ENCODE measurements at places on chromosomes 3 and 15.

DNA sequence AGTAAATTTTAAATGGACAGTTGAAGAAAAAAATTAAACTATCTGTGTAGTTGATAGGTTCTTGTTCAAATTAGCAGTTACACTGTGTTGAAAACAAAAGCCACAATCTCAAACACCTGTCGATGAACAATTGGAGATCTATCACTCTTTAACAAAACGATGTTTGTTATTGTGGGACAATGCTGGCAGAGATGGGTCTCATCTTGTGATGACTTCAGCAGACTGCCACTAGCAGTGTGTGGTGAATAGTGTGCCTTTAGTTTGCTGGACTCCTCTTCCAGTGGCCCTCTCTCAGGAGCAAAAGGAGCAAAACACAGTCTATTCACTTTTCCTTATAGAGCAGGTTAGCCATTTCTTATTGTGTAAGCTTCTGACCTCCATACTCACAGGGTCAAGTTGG is 14.7 kb upstream of the TRIM59 start:
- no peak for DNase-seq

GRCh38 chr3:115830764-115831395 is 207.6 kb downstream of the GAP43 start:
- DNase-seq = no peak

- no peak for DNase-seq
Measured at GRCh38 chr3:44420676-44421075, 56.8 kb downstream of the ZNF445 start.

DNA sequence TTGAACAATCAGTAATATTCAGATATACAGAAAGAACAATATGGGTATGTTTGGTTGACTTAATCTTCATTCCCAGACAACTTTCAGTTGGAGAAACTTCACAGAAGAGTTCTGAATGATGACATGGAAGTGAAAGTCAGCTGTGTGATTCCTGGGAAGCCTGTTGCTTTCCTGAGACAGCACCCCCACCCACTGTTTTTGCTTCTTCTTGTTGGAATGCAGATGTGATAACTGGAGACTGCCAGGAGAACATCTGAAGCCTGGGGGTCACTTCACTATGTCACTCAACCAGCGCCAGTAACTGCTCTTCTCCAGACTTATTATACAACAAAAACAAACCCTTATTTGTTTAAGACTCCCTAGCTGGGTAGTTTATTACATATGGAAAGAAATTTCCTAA is 599.4 kb downstream of the ZIC1 start:
- DNase-seq = no peak

DNA sequence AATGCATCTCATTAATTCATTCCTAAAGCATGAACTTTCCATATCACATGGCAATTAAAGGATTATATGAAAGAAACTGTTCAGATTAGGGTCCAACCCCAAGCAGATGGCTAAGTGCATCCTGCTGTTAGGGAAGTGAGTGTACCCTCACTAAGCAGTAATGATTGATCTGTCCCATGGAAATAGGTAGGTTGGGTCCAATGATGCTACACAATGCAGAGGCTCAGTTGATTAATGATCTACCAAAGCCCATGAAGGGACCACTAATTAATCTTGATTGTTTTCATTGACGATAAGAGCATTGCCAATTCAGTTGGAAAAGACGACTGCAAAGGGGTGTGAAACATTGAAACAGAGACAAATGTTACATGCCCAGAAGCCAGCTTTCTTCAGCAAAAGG is 194.5 kb upstream of the LRTM1 start:
- DNase-seq = no peak

DNA sequence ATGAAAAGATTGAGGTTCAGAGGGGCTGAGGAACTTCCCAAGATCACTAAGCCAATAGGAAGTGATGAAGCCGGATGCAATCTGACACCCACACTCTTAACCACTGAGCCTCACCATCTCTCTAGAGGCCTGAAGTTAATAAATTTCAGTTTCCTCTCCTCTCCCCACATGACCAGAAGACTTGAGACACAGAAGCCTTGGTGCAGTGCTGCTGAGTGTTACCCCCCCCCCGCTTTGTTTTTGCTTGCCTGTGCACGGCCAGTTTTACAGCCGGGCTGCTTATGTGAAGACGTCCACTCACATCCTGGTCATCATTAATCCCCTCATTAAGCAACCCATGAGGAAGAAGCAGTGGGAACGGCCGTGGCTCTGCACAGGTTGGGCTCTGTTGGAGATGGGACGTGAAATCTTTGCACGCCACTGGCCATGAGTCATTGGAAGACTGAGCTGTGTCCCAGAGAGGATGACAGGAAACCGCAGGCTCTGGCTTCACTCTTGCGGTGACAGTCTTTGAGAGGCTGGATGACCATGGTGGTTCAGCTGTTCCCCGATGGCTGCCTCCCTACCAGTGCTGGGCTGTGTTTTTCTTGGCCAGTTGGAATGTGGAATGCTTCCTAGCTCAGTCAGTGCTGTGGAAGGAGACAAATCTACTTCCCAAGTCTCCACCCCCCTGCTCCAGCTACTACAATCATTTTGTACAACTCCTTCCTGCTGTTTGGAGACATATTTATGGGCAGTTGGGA is 232.6 kb upstream of the LRTM1 start:
- no peak for DNase-seq

DNA sequence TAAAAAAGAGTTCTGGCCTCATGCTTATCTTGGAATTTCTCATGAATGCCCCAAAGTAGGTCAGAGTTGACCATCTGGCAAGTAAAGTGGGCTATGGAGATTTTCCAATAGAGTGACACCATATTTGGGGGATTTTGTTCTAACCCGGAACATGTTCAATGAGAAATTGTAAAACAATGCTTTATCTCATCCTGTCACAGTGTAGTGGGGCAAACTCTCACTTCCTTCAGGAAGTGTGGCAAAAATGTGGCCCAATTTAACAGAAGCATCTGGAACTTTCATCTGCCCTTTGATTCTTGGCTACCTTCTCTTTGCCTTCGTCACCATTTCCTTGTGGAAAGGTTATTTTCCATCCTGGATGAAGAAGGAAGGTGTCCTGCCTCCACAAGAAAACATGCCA is 70.8 kb downstream of the ADAMTS9 start:
- no peak for DNase-seq

Measured in activated T-helper 1 cell treated with anti-CD3 and anti-CD28 coated beads, Interleukin-2, amount 50 U/mL, for 16 hours (primary cell).